ENCODE measurements at places on chromosomes 2 and 18.

DNA sequence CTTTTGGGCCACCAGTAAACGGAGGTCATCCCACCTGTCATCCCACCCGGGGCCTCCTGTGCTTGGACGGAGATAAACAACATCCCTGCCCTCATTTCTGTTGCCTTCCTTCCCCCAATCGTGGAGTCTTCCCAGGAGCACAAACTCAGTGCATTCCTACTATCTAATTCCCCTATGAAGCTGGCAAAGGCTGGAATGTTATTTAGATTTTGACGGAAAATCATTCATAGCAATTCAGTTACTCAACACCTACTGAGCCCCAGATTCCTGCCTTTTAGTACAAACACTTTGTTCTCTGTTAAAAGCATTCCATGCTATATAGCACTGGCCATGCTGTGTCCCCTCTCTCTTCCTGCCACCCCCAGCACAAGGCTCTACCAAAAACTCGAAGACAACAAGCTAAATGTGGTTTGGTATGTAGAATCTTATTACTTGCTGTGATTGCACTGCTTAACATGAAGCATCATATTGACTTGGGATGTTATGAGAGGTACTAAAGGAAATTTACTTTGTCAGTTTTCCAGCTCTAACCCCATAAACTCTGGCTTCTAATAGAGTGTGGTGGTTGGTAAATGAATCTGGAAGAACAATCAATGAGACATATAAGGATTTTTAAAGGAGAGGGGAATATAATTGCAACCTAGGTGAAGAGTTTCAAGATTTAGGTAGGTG lies 32.3 kb upstream of the IMPA2 start:
- DNase-seq, result no peak

DNA sequence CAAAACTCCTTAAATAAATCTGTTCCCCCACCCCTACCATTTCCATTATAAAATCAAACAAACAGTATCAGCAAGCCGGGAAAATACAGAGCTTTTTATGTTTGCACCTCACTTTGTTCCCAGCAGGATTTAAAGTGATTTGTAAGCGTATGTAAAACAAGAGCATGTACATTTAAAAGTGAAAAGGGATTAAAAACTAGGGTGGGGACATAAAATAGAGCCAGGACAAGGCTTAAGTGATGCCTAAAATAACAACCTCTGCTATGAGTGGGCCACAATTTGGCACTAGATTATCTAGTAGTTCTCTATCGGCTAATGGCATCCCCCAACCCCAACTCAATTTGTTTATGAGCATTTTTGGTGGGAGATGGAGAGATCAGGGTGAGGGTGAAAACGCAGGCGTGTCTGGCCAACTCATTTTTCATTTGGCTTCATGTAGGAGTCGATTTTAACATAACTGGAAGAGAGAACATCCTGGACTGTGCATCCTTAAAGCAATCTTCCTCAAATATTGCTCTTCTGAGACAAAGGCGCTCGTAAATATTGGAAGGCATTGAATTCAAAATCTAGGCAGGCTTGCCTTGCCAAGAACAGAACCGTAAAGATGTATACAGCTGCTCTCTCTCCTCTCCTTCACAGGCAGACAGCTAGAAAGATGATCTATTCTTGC lies 34.5 kb upstream of the TSPYL6 start:
- DNase-seq, result no peak

DNA sequence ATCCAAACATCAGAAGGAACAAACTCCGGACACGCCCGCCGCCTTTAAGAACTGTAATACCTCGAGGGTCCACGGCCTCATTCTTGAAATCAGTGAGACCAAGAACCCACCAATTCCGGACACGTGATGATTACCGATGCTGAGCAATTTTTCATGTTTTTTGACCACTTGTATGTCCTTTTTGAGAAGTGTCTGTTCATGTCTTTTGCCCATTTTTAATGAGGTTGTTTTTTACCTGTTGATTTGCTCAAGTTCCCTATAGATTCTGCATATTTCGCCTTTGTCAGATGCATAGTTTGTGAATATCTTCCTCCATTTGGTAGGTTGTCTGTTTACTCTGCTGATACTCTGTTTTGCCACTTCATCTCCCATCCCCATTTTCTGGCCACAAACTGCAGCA lies 150.4 kb downstream of the IRS1 start:
- DNase-seq, result no peak

- DNase-seq, result no peak
Measured at GRCh38 chr2:197972061-197972460, 167.7 kb downstream of the PLCL1 start.

DNA sequence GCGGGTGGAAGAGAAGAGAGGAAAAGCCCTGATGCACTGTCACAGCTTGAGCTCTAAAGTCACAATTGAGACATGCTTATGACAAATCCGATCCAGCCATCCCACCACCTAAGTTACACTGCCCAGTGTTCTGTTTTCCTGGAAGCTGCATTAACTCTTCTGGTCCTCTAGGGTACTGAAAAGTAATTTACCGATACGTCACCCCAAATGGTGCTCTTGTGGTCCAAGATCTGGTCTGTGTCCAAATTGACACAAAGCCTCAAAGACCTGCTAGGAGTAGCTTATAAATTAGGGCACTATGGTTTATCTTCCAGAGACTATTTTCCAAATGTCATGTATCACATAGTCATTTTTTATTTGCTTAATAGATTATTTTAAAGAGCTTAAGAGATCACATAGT lies 186.7 kb upstream of the ETAA1 start:
- no peak for DNase-seq

DNA sequence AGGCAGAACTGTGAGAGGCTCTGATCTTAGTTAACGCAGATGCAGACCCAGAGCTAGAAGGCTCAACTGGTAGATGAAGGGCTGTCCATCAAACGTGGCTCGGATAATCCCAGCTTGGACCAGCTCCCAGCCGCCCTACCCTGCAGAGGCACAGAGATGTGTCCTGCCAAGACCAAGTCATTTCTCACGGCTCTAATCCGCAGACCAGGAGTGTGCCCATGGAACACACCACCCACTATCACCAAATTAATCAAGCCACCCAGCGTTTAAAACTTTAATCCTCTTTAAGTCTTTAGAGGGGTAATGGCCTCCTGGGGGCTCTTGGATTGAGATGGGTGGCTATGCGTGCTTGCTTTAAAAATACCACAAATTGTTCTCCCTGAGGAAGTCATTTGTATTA lies 17.5 kb downstream of the LYPD1 start:
- no peak for DNase-seq

- no peak for DNase-seq
Measured at GRCh38 chr18:49161627-49162026, 210.9 kb upstream of the SMAD7 start.

- no peak for DNase-seq
Measured at GRCh38 chr18:70822691-70823090, 533.8 kb downstream of the SOCS6 start.

DNA sequence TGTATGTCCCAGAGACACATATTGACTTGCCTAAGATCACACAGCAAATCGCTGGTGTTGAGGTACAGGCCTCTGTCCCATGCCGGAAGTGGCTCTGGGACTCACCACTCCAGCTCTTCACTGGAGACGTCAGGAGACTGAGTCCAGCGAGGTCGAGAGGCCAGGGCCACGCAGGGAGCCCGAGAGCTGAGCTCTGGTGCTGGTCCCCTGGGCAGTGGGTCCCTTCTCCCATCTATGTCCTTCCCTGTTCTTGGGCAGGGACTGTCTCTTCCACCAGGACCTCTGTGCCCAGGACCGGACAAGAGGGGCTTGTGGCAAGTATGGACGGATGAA lies 62.4 kb upstream of the TWIST2 start:
- no peak for DNase-seq

- DNase-seq, result no peak
Measured at GRCh38 chr2:230951396-230951795, 26.4 kb upstream of the GPR55 start.

- DNase-seq, result no peak
Measured at GRCh38 chr18:22314420-22314819, 103.3 kb downstream of the CTAGE1 start.

- DNase-seq, result no peak
Measured at GRCh38 chr2:169923977-169924376, 96.7 kb downstream of the UBR3 start.

DNA sequence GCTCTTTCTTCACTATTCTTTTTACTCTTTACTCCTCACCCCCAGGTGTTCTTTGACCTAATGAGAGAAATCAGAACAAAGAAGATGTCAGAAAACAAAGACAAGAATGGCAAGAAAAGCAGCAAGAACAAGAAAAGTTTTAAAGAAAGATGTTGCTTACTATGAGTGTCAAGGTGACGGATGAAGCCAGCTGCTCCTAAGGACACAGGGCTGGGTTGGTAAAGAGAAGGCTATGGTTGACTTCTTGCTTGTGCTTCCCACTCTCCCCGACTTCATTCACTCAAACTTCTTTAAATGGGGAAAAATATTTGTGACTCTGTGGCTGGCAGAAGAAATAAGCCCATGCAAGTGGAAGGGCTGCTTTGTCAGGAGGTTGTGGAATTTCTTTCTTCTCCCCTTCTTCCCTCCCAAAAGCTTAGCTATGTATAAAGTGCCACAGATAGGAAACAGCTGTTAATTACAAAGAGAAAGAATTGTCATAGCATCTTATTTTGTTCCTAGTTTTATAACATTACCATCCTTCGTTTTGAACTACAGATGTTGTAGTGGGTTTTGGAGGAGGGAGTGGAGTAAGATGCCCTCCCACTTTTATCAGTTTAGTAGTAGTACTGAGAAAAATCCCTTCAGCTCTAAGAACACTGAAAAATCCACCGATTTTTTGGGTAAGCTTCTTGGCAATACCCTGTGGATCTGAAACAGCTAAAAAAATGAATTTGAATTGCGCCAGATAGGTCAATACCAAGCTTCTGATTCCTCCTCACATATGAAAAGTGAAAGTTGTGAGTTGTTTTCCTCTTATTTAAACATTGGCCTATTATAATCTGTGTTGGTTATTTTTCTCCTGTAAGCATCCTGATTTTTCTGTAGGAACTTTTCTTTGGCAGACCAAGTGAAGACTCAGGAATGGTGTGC lies 40.7 kb downstream of the RALB start:
- no peak for DNase-seq

DNA sequence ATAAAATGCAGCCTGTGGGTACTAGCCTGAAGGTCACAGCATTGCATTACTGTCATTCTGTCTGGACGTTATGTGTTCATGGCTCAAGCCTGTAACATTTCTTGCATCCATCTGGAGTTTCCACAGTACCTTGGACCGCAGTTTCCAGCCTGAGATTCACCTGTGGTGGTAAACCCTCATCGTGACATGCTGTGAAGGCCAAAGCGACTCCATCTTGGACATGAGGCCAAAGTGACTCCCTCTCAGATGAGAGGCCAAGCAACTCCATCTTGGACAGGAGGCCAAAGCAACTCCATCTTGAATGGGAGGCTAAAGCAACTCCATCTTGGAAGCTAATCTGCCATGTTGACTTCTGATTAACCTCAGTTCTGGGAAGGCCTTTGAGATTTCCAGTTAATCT lies 257.7 kb upstream of the MYT1L start:
- DNase-seq, result no peak

- no peak for DNase-seq
Measured at GRCh38 chr2:164126960-164127660, 391.3 kb upstream of the FIGN start.

GRCh38 chr2:45654250-45654649 lies 2.8 kb downstream of the PRKCE start:
- no peak for DNase-seq

- DNase-seq, result no peak
Measured at GRCh38 chr2:103669531-103669930, 907.7 kb downstream of the TMEM182 start.

DNA sequence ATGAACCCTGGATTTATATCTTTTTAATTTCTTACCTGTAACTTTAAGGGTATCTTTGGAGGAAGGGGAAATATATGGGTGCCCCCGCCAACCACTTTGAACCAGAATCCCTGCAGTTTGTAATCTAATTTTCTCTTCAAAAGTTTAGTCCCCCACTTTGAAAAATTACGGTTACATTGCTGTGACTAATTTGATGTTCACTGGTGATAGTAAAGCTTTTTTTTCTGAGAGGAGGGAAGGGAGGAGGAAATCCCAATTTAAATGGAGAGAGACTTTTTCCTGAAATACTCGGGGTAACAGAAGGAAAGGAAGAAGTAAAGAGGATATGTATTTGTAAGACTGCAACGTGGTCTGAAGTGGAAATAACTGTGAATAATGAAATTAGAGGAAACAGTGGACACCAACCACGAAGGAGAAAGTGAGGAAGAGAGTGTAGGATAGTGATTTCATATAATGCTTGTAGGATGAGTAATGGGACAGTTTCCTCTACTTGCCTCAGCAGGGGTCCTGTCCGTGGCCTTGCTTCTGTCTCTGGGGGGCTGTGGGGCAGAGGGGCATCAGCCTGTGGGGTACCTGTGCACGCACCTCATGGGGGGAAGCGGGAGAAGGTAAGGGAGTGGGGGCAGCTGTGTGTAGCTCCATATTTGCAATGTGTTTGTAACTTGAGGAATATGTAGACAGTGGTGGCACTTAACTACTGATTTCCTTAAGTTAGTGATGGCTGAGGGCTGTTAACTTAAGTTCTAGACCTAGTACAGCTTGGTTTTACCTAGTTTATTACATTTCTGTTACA lies 161.1 kb downstream of the LTBP1 start:
- no peak for DNase-seq

GRCh38 chr2:121014876-121015275 lies 270.1 kb downstream of the TFCP2L1 start:
- DNase-seq, result no peak

- DNase-seq, result no peak
Measured at GRCh38 chr18:23228102-23229061, 93.1 kb downstream of the CABLES1 start.

DNA sequence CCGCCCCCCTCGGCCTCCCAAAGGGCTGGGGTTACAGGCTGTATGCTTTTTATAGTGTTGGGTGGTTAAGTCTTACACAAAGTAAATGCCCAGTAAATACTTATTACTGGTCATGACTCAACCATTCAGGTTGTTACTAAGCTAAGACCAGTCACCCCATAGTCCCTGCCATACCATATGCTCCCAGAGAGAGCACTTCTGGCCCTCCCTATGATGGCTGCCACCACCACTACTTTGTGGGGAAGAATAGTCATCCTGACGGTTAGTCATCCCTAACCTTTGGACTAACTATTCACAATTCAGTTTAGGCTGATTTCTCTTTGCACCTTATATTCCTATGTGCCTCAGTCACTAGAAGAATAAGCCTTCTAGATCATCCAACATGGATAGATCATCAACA lies 42.0 kb upstream of the MSH2 start:
- no peak for DNase-seq

- no peak for DNase-seq
Measured at GRCh38 chr2:222844323-222844722, 16.5 kb upstream of the ACSL3 start.

- no peak for DNase-seq
Measured at GRCh38 chr18:2406544-2406943, 164.8 kb downstream of the METTL4 start.

- no peak for DNase-seq
Measured at GRCh38 chr2:241665731-241666440, 20.7 kb downstream of the DTYMK start.

DNA sequence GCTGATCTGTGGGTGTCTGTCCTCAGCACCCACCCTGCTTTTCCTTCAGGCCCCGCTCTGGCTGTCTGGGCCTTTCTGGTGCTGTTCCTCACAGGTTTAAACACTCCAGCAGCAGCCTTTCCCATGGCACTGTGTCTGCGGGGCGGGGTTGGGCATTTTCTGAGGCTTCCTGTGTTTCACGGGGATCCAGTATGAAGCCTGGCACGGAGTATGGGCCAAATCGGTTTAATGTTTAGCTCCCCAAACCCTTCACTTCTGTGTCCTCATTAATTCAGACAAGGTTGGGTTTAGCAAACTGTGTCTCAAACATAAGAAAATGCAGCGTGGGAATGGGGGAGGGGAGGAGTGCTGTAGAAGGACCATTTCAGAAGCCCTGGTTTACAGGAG lies 44.9 kb downstream of the HPCAL1 start:
- no peak for DNase-seq

GRCh38 chr2:39379643-39380524 lies 57.2 kb downstream of the MAP4K3 start:
- DNase-seq, result no peak
